Vagina (tissue), 2 donors: ENCODE measurements at places on chromosomes 13 and 19. TPM values are rescaled to one million over a fixed set of nuclear protein-coding genes. Genes with fewer than 3 reads are reported as not detected.

SULT2A1 gene
- total RNA-seq: 1.7 TPM

DIRAS1 gene
- total RNA-seq: 2.0 TPM

TMEM272 gene
- 0.25 TPM for total RNA-seq

DNA sequence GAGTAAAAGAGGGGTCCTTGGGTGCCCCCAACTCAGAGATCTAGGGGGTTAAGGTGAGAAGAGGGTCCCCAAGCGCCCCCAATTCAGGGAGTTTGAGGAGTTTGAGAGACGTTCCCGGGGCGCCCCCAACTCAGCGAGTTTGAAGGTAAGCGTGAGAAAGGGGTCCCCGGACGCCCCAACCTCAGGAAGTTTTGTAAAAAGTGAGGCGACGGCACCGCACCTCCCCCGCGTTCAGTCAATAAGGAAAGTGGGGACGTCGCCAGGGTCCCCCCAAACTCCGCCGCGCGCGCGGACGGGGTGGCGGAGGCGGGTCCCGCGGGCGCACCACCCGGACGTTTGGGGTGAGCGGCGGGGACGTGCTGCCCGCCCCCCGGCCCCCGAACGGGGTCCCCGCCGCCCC lies 353 bp downstream of the RFX2 start:
- no peak for DNase-seq

DNA sequence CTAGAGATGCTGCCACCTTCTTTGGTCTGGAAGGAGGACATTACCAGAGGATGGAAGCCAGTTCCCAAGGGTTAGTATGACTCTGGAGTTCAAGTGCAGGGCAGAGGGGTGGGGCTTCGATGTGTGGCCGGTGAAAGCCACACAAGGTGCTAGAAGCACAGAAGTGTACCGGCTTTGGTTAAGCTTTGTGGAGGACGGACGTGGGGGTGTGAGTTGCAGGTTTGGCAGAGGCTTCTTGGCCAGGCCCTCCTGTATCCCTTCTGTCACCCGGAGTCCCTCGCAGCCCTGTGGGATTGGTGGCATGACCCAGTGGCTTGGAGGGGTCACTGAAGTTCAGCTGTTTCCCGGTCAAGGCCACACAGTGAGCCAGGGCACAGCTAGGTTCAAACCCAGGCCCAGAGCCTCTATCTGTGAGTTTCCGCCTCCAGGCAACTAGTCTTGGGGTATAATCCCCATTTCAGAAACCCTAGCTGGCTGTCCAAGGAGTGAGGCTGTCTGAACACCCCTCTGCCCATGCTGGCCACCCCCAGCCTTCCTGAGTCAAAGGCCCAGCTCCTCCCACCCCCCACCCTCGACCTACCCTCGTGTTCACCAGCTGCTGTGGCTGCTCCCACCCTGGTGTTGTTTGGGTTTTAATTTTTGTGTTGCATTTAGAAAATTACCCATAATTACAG lies 4.6 kb upstream of the SSBP4 start:
- DNase-seq: no peak
